ENCODE measurements at places on chromosomes 6 and 20.

DNA sequence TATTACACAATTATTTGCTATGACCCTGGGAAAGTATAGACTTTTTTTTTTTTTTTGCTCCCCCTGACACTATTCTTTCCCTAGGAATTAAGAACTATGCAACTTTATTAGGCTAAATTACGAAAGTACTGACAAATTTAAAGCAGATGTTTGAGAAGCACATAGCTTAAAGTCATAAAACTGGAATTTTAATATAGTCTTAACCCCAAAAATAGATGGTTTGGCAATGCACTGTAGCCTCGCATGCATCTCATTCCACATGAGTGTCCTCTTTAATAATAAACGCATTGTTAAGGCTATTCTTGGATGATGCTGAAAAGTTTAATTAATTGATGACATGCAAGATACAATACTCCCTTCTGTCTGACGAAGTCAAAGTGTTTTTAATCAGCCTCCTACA, 49.3 kb downstream of the TBC1D7 start:
- DNase-seq: no peak

DNA sequence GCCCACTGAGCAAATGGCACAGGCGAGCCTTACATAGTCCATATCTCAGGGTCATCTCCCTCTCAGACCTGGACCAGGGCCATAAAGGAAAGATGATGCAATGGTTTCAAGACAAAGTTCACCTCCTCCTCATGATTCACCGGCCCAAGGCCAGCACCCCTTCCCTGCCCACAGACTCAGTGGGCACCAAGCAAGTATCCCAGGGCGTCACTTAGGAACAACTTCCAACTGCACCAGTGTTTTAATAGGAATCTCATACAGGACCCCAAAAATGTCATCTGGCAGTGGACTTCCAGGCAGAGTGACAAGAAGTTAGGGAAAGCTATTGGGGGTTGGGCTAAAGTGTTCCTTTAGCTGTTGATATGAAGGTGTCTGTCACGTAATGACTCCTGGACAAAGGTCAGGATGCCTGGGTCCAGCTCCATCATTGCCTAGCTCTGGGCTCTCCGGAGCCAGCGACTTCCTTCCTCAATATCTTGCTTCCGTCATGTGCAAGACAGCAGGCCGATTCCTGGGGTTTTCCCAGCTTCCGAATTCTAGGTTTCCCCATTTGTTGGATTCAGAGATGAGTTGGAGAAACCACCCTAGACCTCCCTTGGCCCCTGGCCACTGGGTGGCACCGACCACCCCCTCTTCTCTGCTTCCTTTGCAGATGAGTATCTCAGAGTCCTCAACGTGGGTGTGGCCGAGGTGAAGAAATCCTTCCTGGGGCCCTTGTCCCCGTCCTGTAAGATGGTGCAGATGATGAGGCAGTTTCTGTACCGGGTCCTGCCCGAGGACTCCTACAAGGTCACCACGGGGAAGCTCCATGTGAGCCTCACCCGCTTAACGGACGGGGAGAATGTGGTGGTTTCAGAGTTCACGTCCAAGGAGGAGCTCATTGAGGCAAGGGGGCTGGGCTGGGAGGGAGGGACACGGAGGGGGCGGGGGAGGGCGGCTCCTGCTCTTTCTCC, 21.1 kb downstream of the PNPLA1 start:
- DNase-seq: no peak

DNA sequence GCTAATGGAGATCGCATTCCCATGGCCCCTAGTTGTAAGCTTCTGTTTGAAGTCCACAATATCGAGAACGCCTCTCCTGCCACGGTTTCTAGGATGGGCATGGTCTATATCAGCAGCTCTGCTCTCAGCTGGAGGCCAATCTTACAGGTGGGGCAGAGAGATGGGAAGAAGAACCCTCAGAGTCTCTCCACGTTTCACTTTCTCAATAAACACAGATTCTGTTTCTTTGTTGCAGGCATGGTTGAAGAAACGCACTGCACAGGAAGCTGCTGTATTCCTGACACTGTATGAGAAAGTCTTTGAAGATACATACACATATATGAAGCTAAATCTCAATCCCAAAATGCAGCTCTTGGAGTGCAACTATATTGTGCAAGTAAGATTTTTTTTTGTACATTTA, 157.9 kb downstream of the DNAH8 start:
- no peak for DNase-seq

GRCh38 chr6:14875481-14876063, 370.3 kb upstream of the JARID2 start:
- no peak for DNase-seq

DNA sequence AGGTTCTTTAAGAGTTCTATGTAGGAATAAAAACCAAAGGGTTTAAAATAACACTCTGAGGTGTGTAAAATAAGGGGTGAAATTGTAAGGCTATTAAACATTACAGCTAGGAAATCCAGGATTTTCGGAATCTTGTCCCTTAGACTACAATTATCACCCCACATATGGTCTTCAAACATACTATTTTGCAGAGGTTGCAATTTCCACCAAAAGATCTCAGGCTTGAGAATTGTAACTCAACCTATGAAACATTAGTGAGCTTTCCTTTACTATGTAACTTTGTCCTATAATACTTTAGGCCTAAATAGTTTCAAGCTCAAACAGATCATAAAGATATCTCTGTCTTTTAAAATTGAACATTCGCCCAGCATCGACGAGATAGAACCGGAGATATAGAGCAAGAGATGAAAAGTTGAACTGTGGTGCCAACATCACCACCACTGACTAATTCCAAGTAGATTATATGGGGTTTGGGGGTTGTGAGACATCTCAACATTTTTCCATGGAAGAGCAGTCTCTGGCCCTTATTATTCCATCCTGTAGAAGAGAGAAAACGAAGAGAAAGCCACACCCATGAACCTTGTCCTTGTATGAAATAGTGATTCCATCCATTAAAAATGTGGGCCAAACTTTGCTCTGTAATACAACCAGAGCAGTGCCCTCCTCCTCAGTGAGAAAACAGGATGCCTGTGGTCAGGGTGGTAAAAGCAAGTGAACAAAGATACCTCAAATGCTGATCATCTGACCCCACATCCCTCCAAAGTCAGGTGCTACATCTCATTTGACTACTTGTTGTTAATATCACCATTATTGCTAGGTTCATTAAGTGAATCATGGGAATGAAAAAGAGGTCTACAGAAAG, 284.5 kb upstream of the GJE1 start:
- no peak for DNase-seq

DNA sequence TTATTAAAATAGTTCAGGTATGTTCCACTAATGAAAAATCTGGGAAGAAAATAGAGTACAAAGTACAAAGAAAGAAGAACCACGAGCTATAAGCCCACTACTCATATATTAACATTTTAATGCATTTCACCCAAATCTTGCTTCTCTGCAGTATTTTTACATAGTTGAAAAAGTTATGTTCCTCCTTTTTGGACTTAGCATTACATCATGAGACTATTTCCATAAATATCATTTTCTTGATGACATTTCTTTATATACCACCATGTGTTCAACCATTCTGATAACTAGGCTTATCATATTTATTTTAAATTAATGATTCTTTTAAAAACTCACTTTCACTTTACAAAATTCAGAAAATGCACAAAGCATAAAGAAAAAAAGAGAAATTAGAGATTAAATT, 3.0 kb downstream of the IPCEF1 start:
- no peak for DNase-seq

GRCh38 chr6:98498866-98499265, 335.5 kb upstream of the POU3F2 start:
- no peak for DNase-seq

GRCh38 chr6:136598048-136598447, 47.8 kb upstream of the MAP7 start:
- DNase-seq: no peak

DNA sequence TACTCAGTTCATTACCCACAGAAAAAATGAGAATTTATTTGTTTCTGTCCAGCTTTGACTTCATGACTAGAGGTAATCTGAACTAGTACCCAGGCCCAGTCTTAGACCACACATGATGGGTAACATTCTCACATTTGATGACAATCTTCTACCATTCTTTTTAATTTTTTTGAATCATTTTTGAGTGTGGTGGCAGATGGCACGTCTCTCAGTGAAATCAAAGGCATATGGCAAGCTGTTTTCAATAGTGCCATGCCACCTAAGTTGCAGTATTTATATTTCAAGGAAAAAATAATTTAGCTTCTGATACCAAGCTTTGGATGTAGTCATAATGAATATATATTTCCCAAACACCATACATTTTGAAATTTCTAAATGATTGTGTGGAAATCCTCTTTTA, 88.8 kb upstream of the HS3ST5 start:
- no peak for DNase-seq

DNA sequence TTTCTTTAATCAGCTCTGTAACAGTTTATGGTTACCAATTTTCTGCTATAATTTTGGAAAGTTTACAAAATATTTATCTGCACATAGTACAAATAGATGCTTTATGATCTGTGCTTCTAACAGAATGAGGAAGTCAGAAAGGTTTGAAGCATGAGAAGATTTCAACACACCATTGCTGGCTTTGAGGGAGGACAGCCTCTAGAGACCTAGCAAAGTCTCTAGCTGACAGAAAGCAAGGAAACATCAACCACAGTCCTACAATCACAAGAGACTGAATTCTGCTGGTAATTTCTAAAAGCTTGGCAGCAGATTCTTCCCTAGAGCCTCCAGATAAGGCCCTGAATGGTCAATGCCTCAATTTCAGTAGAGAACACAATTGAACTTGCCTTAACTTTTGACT, 750.8 kb upstream of the SLC35B3 start:
- no peak for DNase-seq

DNA sequence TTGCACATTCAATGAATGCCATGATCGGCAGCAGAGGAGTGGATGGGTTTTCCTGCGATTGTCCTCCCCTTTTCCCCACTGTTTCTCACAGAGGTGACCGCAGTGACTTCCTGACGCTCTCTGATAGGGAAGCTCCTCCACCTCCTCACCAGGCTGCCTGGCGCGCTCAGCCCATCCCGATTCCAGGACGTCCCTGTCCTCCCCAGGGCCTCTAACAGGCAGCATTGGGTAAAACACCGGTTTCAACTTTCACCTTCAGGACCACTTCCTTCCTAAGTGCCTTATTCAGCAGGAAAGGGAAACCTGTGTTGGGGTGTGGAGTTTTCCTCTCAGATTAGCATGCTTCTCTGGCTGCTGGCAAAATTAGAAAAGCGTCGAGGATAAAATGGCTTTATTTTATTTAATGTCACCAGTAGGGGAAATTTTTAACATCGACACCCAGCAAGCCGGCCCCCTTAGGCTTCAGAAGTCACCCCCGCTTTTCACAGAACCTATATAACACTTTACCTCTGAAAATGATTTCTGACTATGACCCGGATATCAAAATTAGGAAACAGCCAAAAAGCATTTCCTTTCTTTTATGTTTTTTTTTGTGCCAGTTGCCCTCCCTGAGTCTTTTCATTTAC, 570.4 kb upstream of the GJE1 start:
- no peak for DNase-seq

DNA sequence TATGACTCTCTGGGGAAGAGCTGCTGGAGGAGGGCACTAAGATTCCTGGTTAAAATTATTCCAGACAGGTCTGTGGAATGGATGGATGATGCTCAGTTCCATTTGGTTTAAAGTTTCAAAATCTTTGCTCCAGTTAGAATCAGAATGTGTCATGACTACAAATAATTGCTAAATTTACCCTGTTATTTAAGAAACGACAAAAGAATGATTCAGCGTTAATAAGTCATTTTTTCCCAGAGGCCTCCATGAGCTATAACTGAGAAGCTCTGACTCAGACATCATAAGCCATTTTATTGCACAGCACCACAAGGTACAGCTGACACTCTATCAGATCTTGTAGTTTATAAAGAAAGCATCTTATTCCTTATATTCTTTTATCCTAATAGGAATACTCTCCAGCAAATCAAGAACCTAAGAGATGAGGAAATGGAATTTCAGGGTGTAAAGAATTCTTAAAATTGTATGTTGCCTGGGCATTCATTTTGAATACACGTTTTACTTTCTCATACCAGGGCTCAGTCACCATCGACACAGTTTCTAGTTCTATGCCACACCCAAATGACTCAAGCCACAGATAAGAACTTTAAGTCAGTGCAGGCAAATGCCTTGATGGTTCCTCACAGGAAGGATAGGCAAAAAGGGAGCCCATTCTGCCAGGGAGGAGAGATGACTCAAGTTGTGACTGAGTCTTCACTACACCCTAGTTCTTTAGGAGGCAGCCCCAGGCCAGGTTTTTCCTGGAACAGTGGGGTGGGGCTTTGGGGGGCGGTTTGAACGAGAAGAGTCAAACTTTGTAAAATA, 636.0 kb downstream of the MMUT start:
- no peak for DNase-seq

DNA sequence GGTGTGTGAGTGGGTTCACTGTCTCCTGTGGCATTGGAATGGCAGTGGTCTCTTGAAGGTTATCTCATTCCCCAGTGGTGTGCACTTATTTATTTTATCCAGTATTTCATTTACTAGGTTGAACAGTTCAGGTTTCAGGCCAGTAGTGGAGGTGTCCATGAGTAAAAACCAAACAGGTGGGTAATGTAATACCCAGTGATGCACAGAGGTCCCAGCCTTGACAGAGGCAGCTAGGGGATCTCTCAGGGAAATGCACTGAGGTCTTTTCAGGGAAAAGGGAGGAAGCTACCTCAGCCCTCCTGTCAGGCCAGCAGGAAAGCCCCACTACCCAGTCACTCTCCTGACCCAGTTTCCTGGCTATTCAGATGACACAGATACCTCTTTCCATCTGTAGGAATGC, 403.6 kb downstream of the UTRN start:
- DNase-seq: no peak

- no peak for DNase-seq
Observed at GRCh38 chr6:85273046-85273445, 176.8 kb upstream of the NT5E start.

- no peak for DNase-seq
Observed at GRCh38 chr6:160363016-160363996, 15.1 kb downstream of the SLC22A3 start.

GRCh38 chr6:25138934-25139415, 140.2 kb upstream of the CARMIL1 start:
- DNase-seq: no peak

- no peak for DNase-seq
Observed at GRCh38 chr6:131424016-131424415, 149.0 kb upstream of the ARG1 start.

DNA sequence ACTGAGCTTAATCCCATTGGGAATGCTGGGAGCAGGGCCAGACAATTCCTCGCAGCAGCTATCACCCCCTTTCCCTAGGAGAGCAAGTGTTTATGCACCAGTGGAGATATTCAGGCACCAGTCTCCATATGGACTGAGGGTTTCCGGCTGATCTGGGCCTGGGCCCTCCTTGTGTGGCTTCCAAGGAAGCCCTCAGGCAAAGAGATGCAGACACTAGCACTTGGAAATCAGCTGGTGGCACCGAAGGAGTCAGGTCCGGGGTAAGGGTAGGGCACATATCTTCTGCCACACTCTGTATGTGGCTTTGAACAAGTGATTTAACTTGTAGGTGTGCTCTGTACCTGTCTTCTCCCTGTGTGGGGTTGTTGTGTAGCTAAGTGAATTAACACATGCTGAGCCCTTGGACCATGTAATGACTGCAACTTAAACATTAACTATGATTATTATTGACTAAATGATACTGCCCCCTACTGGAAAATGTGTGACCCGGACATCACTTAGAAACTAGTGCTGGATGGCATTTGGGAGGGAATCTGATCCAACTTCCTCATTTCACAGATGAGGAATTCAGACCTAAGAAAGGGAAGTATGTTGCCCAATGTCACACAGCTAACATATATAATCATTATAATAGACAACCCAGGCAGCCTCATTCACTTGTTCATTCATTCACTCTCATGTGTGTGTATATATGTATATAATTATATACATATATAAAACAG, 19.3 kb upstream of the WFDC2 start:
- DNase-seq: no peak

- DNase-seq: no peak
Observed at GRCh38 chr6:99467509-99468106, 42.5 kb upstream of the PNISR start.

Data from stimulated activated CD8-positive, alpha-beta memory T cell treated with anti-CD3 and anti-CD28 coated beads, Interleukin-4, amount 100 ng/mL, for 4 hours (primary cell).